ENCODE measurements at places on chromosomes 3 and 15.

DNA sequence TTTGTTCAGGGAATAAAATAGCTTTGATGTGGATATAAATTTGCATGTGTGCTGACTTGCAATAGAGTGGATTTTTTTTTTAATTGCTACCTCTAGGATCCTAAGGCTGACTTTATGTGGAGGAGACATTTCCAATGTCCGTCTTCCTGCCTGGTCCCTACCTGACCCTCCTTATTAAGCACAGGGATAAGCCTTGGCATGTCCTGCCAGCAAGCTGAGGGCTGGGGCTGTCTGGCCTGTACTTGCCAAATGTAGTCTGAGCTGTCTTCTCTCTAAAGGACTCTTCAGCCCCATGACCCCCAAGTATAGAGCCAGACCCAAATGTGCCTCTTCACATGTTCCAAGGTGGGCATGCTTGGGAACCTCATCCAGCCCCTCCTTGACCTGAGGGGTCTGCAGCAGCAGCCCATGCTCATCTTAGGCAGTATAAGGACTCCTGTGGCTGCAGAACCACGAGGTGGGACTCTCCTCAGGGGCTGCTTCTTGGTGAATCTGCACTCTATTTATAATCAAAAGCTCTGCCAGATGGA, 88.8 kb downstream of the CACNA1D start:
- no peak for DNase-seq

DNA sequence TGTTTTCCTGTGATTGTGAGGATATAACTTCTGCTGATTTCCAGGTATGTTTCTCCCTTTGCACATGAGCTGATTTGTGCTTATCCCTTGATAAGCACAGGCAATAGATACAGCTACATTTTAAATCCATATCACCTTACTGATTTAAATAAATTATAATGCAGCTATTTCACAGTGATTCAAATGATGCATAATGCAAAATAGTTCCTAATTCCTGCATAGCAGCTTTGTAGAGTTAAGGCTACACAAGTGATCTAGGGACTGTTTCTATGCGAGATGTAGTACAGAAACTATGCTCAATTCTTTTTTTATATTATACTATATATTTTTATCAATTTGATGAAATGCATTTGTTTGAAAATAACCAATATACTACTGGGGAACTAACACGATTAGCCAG, 334.2 kb downstream of the LRTM1 start:
- DNase-seq: no peak

DNA sequence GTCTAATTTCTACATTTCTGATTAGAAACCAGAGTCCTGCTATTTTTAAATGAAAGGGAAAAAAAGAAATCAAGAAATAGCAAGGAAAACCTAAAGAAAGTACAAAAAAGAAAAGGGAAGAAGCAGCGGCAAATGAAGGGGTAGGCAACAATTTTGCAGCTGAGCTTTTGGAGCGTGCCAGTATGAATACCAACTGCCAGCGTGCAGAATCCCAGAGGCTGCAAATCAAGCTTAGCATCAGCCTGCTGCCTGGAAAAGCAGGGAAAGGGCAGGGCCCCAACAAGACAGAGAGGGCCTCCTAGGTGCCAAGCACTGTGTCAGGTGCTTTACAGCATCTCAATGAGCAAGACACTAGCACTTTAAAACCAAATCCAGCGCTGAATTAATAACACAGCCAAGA, 176.8 kb downstream of the STT3B start:
- no peak for DNase-seq

GRCh38 chr15:51205050-51205975, 110.6 kb upstream of the TNFAIP8L3 start:
- DNase-seq: no peak
